ENCODE measurements at places on chromosomes 5 and 9.

GRCh38 chr9:105114964-105115728 lies 129.3 kb upstream of the SLC44A1 start:
- DNase-seq: no peak

DNA sequence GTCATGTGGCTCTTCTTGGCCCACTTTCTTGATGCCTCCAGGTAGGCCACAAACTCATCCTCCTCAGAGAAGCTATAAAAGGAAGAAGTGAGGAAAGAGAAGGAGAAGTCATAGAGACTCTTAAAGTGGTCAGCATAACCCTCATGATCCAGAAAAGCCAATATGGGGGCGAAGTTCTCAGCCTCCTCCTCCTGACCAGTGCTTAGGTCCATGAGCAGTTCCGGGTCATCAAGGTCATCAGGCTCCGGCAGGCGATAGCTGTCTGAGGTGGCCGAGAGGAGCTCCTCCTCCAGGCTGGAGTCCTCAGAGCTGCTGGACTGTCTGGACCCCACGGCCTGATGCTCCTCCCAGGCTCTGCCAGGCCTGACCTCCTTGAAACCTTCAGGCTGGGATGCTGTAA lies 34.7 kb downstream of the SH3TC2 start:
- DNase-seq: no peak

DNA sequence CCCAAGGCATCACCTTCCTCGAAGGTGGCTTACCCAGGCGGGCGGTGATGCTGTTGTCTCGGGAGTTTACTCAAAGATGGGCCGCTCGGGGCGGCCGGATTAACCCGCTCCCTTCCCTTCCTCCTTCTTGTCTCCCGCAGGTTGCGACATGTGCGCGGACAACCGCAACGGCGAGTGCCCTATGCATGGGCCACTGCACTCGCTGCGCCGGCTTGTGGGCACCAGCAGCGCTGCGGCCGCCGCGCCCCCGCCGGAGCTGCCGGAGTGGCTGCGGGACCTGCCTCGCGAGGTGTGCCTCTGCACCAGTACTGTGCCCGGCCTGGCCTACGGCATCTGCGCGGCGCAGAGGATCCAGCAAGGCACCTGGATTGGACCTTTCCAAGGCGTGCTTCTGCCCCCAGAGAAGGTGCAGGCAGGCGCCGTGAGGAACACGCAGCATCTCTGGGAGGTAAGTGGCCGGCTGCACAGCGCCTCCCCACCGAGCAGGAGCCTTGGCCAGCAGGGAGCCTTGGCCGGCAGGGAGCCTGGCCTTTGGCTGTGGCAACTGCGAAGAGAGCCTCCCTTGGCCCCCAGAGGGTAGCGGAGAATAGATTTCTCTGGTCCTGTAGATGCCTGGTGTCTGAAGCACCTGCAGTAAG lies 10.6 kb downstream of the PRDM6 start:
- peak; percentile 35 for DNase-seq

- DNase-seq: no peak
These were observed 335.4 kb downstream of the MAN2A1 start for GRCh38 chr5:110025160-110025559.

DNA sequence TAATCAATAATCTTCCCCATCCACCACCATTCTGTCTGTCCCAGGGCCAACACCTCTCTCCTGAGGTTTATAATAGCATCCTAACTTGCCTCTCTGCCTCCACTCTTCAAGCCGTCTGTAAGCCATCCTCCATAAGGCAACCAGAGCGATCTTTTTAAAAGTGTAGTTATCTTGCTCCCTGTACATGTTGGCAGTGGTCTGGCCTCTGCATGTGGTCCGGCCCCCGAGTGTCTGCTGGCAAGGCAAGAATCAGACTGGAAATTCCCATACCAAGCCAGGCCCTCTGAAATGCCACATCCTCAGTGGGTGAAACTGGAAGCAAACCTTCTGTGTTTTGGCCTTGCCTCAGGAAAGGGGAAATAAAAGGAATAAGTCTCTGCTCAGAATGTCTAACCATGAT lies 17.0 kb downstream of the TTLL11 start:
- DNase-seq: no peak

GRCh38 chr5:55176176-55176818 lies 3.3 kb upstream of the CDC20B start:
- peak; percentile 75 for DNase-seq

GRCh38 chr9:123360161-123361085 lies 4.4 kb downstream of the CRB2 start:
- no peak for DNase-seq

DNA sequence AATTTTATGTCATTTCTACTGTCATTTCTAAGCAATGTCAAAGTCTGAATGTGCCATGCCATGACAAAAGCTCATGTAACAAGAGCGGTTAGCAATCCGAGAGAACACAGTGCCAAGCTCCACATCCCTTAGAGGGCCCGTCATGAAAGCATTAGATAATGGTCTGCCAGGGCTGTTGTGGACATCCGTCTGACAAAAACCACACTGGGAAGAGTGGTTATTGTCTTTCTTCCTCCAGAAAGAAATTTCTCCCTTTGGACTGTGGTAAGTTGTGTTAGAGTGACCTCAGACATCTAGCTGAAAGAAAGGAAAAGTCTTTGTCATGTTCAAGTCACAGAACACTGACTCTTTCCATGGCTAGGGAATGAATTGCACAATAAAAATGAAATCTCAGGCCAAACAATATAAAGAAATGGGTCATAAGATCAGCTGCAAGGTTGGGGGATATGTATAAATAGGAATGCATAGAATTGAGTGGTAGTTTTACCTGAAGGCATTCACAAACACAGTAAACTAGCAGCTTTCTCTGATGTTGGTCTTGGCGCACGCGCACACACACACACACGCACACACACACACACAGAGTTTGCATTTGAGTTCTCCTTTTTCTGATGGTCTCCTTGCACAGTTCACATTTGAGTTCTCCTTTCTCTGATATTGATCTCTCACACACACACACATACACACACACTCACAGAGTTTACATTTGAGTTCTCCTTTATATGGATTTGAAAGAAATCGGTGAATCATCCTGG lies 5.3 kb downstream of the SLC1A3 start:
- no peak for DNase-seq

DNA sequence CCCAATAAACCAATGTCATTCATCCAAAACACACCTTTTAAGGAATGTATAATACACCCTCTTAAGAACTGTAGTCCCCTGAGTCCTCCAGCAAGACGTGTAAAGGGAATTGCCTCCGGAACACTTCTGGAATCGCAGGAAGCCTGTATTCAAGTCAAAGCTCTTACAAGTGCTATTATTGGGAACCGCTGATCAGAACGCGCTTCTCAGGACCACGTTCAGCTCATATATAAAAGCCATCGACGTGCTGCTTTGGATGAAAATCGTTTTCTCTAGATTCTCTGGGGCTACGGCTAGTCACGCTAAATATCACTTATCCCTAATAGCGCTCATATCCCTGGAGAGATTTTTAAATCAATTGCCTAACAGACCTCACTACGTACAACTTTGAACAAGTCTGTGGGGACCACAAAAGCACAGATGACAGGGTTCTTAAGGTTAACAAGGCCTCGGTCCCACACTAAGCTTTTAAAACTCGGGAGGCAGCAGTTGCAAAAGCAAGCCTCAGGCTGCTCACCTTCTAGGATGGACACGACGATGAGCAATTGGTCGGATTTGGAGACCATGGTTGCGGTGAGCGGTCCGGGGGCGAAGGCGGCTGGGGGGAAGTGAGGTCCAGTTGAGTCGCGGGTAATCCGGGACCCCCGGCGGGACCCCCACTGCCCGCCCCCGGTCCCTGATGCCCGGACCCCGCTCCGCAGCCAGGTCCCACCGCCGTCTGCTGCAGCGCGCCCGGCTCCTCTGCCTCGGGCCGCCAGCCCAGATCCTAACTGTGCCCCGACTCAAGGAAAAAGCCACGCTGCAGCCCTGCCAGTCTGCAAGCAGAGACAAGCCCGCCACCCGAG lies 548 bp downstream of the CEP120 start:
- no peak for DNase-seq

DNA sequence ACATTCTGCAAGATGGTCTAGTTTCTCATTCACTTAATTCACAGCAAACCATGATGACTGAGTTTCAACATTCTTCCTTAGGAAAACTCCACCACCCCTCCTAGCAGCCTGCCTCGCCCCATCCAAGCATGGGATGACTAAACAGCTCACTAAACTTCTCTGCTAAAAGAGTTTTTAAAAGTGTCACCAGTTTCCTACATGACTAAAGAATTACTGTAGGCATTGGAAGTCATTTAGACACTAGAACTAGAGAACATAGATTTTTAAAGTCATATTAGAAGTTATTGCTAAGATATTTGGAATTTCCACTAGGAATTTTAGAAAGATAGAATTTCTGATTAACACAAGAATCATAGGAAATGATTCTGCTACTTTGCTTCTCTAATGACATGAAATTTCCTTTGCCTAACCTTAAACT lies 5.5 kb upstream of the ESM1 start:
- peak; percentile 28 for DNase-seq

DNA sequence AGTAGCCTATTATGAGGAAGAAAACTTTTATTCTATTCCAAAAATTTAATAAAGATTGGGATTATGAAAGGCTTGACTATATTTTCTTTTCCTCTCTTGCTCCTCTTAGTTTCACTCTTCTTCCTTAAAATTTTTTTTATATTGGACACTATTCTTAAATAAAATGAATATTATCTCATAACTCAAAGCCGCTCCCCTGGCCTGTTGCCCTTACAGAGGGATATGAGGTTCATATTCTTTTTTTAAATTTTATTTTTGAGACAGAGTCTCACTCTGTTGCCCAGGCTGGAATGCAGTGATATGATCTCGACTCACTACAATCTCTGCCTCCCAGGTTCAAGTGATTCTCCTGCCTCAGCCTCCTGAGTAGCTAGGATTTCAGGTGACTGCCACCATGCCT lies 106.8 kb upstream of the MPDZ start:
- no peak for DNase-seq

- no peak for DNase-seq
These were observed 43.1 kb upstream of the TTC39B start for GRCh38 chr9:15349892-15350761.

DNA sequence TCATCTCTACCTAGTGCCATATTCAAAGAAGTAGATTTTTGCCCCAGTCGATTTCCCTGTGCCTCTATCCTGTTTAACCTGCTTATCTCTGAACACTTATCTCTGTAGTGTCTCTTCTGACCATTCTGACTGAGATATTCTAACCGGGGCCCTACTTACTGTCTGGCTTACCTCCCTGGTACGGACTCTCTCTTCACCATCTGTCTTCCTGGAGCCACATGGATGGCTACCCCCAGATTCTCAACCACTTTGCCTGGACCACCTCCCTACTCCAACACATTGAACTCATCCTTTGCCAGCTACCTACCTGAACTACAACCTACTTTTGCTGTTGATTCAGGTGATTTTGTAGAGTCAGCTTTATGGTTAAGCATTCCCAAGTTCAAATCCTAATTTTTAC lies 397.4 kb upstream of the SLC24A2 start:
- DNase-seq: no peak

Measured in NCI-H460 (cell line).